ENCODE measurements at places on chromosomes 5 and 9.

GRCh38 chr9:7137040-7137439, 379.3 kb downstream of the KDM4C start:
- no peak for DNase-seq

GRCh38 chr5:149429839-149430721, 51.0 kb upstream of the IL17B start:
- no peak for DNase-seq

GRCh38 chr5:41414598-41414997, 95.8 kb downstream of the PLCXD3 start:
- DNase-seq, result no peak

GRCh38 chr9:1837453-1838084, 177.6 kb upstream of the SMARCA2 start:
- DNase-seq, result no peak

- DNase-seq, result no peak
Measured at GRCh38 chr5:150111122-150111521, 24.8 kb upstream of the CSF1R start.

DNA sequence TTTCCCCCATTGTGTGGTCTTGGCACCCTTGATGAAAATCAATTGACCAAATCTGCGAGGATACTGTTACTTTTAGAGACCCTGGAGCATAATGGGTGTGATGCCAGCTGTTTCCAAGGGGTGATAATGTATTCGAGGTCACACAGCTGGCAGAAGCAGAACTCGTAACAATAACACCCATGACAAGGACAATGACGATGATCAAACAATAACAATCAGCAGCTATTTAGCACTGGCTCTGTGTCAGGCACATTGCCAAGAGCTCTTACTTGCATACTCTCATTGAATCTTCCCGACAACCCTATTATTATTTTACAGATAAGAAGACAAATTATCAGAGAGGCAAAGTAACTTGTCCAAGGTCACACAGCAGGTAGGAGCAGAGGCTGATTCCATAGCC, 223.7 kb upstream of the MSX2 start:
- DNase-seq, result no peak

GRCh38 chr5:56291661-56292374, 58.7 kb upstream of the ANKRD55 start:
- no peak for DNase-seq

GRCh38 chr9:15158064-15158463, 149.0 kb downstream of the TTC39B start:
- no peak for DNase-seq

DNA sequence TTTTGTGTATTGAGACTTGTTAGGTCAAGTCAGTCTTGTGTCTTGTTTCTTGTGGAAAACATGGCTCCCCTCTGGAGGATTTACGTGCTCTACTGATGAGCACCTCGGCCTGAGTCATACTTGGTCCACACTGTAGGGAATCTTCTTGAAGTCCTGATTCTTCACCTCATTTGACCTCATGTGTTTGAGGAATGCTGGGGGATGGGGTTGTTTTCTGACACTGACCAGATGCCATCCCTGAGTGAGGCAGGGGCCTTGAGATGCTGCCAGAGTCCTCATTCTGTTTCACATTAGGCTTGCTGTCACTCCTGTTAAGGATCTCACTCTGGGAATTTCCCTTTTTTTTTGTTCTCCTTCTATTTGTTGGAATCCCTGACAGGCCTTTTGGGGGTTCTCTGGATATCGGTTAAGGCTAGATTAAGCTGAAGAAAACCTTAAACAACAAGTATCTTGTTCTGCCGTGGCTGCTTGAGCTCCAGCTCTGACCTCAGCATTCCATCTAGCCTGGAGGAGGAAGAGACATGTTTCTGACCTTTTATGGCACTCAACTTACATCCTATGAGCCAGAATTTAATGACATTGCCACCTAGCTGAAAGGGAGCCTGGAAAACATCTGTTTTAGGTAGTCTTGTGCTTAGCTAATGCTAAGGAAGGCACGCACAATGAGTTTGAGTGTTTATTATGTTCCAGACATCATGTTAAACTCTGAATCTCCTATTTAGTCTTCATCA, 20.6 kb downstream of the TCOF1 start:
- no peak for DNase-seq

DNA sequence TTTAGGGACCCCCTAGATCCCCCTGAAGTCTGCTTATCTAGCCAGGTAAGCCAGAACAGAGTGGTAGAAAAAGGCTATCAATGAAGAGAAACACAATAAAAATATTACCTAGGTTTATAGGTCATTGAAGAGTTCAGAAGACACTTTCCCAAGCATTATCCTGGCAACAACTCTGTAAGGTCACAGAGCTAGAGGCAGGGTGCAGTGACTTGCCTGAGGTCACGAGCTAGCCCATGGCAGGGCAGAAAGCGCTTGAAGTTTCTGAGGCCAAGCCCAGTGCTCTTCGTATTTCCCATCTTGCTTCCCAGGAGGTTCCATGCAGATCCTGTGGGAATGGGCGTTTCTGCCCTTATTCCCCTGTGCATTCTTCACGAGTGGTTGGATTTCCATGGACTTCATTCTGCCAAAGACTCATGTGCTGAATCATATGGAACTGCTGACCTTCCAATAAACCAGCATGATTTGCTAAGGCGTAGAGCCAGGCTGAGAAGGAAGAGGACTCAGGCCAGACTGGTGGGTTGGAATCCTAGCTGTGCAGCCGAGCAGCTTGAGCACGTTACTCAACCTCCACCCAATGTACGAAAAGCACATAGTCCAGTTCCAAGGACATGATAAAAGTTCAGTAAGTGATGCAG, 22.1 kb downstream of the TRMO start:
- DNase-seq, result no peak

DNA sequence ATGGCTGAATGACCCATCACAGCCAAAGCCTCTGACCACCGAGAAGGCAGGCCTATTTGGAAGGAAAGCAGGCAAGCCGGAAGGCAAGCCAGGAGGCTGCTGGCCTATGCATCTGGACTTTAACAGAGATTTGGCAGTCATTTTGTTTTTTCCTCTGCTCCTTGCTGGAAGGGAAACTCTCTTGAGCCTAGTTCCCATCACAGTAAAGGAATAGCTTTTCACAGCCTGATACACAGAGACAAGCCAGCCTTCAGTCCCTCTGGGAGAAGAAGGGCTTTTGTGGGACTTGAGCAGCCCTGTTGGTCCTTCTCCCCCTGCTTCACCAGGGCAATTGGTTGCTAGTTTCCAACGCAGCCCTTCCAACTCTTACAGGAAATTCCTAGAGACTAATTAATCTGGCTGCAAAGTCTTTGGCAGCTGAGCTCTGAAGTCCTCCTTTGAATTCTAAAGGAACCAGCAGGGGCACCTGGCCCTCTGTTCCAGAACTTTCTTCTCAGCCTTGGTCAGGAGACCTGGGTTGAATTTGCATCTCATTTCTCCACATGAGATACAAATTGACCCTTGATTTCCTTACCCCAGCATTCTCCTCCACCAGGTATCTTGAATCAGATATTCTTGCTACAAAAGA, 157.3 kb upstream of the EPB41L4A start:
- DNase-seq, result no peak

GRCh38 chr9:91034521-91034920, 232.9 kb downstream of the SYK start:
- DNase-seq, result no peak

DNA sequence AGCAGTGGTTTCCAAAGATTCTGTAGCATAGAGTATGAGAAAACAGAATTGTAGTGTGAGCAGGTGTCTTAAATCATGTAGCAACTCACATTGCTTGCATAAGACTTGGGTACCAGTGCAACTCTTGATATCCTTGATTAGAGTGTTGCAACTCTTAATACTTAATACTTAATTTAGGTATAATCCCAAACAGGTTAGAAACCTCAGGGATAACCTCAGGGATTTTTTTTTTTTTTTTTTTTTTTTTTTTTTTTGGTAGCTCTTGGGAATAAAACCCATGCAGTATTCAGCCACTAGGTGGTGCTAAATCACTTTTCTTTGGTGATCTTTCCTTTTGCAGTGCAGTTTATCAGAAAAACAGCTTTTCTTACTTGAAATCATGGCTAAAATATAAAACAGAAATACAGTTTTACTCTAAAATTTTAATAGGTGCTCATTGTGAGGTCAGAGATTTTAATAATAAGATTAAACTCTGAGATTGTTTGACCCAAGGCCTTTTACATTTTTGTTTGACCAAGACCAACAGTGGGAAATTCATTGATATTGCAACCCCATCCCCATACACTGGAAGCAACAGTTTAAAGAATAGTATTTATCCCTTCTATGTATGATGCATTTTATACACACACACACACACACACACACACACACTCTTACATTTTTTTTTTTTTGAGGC, 55.3 kb downstream of the ERAP1 start:
- DNase-seq, result no peak

- no peak for DNase-seq
Measured at GRCh38 chr9:131833906-131834305, 94.0 kb upstream of the RAPGEF1 start.

- DNase-seq, result no peak
Measured at GRCh38 chr5:1239505-1240251, 14.5 kb downstream of the SLC6A18 start.

DNA sequence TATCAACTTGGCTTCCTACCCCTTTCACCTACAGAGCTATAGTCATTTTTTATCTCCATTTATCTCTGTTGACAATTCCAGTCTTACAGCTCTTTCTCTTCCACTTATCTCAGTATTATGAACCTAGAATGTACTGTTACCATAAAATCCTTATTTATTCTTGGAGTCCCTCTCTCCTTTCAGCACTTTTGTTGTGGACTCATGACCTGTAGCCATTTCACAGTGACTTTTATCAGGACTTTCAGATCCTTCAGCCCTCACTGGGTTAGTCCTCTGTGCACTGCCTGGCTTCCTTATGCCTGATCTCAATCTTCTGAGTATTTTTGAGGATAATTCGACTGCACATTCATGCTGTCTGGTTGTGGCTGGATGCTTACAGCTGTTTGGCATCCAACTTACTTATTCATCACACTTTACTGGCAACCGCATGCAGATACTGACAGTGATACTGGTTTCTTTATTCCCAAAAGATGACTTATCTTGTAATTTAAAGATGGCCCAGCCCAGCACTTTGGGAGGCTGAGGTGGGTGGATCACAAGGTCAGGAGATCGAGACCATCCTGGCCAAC, 293.3 kb downstream of the MAN2A1 start:
- no peak for DNase-seq

DNA sequence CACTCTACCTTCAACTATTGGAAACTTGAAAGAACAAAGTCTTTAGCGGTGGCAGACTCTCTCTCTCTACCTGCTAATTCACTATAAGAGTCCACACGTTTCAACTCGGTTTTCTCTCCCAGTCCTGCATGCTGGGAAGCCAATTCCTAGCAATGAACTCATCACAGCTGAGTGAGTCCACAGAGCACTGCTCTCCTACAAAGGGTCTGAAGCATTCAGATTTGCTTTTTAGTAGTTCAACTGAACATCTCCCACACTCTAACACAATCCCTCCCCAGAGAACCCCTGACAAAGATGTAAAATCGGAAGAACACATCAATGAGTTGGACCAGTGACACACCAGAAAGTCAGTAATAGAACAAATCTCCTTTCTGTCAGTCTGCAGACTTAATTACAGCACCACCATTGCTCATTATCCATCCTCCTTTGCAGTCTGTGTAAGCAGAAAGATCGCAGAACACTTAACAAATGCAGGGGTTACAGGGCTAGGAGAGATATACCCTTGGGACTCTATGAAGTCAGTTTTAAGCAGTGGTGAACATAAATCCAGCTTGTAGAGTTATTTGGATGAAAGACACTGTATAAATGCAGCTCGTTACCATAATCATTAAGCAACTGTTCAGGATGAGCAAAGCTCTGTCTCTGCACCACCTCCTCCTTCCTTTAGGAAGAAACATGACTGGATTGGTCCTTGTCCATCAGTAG, 353.4 kb upstream of the GRIA1 start:
- no peak for DNase-seq

- DNase-seq, result no peak
Measured at GRCh38 chr9:122236681-122237080, 7.9 kb upstream of the LHX6 start.

GRCh38 chr5:21783074-21783679, 1070.0 kb downstream of the CDH12 start:
- DNase-seq, result no peak

DNA sequence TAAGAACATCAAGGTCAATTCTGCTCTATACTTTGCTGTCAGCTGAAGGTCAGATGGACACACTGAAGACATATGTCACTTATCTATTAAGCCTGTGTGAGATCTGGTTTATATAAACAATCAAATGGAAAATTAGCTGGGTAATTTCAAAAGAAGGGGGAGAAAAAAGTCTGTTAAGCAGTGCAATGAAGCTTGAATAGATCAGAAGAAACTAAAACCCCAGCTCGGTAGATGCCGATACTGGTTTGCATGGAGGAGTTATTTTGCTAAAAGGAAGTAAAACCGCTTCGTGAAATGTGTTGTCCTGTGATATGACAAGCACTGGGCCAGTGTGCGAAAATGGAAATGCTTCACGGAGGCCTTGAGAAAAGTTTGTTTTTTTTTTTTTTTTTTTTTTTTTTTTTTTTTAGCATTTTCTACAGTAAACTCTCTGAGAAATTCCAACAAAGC, 148.8 kb downstream of the MEF2C start:
- DNase-seq, result no peak

GRCh38 chr5:80246995-80247729, 8.7 kb downstream of the SERINC5 start:
- DNase-seq, result peak; percentile 25

GRCh38 chr5:106865279-106865678, 805.5 kb downstream of the EFNA5 start:
- DNase-seq, result no peak

DNA sequence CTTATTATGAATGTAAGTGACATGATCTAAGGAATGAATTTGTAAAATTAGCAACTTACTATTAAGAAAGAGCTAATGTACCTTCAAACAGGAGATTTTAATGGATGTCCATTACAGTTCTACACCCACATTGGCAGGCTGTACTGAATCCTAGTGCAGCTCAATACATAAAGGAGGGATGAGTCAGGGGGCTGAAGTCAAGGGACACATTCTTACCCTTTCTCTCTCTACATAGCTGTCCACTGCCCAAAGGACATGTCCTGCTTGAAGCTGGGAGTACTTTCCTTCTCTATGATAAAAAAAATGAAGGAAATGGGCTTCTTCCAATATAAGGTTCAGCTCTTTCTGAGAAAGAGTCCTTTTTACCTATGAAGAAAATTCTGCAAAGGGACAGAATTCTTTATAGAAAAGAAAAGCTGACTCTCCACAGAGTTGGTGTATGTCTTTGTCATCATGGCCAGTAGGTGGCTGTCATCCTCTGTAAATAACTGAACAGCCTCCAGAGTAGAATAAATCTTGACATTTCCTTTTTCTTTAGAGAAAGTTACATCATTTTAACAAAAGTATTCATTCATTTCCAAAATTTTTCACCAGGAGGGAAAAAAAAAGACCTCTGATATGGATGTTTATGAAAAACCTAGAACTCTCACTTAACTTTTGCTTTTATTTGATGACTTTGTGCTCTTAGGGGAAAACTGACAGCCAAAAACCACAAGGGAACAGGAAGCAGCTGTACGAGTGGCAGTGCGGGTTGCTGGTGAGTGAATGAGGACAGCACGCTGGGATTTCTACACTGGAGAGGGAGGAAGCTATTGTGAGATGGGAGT, 13.1 kb upstream of the IFNA14 start:
- DNase-seq, result no peak

All from stimulated activated CD4-positive, alpha-beta T cell treated with anti-CD3 and anti-CD28 coated beads, Interleukin-15, amount 100 ng/mL, for 1 hour (primary cell).